ENCODE measurements at places on chromosomes 13 and 19. TPM values are rescaled to one million over a fixed set of nuclear protein-coding genes. Genes with fewer than 3 reads are reported as not detected.

GRCh38 chr13:92767468-92767867 lies 459.1 kb upstream of the GPC6 start:
- no peak for DNase-seq

- DNase-seq: no peak
These were observed 704.6 kb upstream of the PCDH9 start for GRCh38 chr13:67934617-67935330.

GRCh38 chr13:61086087-61086486 lies 329.6 kb downstream of the PCDH20 start:
- no peak for DNase-seq

DNA sequence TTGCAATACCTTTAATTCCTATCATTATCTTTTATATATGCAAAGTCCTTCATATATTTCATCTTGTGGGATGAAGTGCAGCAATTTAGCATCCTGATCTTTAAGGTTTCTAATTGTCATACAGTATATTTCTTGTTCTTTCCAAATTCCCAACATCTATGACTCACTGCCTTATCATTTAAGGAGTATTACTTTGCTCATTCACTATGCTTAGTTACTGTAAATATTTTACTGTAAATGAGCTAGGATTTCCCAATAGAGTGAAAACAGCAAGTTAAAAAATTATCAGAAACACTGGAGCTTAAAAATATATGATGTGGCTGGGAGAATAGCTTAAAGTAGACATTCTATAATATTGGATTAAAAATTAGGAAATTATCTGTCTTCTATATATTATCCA lies 69.9 kb downstream of the SLITRK6 start:
- DNase-seq: no peak

DAND5 gene
- not detected for total RNA-seq

ZNF560 gene
- not detected for total RNA-seq

PRR19 gene
- 0.35 TPM for total RNA-seq

- no peak for DNase-seq
These were observed 43.4 kb downstream of the PDCD5 start for GRCh38 chr19:32624410-32624809.

ANKRD24 gene
- total RNA-seq: 2.2 TPM

DNA sequence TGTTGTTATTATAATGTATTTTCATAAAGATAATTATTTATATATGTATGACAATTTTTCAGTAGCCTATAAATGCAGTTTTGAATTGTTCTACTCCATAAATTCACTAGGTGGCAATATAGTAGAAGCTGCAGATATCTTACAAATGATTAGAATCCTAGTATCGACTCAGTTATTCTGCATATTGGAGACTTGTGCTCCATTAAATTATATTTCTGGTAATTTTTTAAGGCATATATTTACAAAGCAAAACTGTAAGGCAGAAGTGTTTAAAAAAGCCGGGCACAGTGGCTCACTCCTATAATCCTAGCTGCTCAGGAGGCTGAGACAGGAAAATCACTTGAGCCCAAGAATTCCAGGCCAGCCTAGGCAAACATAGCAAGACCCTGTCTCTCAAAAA lies 58.7 kb downstream of the DPY19L3 start:
- no peak for DNase-seq

DNA sequence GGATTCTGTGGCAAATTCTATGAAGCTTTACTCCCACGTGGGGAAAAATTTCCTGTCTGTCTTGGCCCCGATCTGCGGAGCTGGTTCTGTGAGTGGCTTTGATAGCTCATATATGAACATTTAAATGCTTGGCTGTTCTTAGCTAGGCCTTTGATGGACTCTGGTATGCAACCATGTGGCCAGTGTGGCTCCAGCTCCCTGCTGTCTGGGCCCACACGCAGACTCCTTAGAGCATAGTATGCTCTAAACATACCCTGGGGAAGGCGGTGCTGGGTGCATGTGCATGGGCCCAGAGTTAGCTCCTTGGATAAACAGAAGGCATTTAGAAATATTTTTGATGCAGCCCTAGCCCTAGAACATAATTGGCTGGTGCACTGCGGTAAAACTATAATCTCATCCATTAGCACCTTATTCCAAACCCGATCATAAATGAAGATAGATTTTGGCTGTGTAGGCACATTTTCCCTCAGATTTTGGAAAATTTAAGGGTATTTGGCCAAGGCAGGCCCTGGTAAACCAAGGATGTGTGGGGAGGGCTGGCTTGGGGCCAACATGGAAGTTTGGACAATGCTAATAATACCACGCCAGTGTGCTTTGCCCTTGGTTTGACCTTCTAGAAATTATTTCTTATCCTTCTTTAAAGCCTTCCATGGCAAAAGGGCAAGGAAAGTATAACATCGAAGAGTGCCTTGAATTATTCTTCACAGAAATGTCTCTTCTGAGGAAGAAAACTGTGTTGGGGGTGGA lies 153.5 kb downstream of the LMO7 start:
- no peak for DNase-seq

GRCh38 chr19:52739576-52739975 lies 4.7 kb upstream of the ZNF611 start:
- no peak for DNase-seq

DHRS12 gene
- total RNA-seq: 27.8 TPM

- no peak for DNase-seq
These were observed 26.8 kb downstream of the PEX11G start for GRCh38 chr19:7461841-7462629.

GRCh38 chr19:50415661-50416033 lies 3.1 kb upstream of the SPIB start:
- DNase-seq: no peak

- no peak for DNase-seq
These were observed 117.7 kb upstream of the ABCC4 start for GRCh38 chr13:95418946-95419345.

All from T-cell (primary cell).